Cardiac muscle cell (in vitro differentiated cells and primary cell): ENCODE measurements at places on chromosomes 2 and 18.
A peak's percentile ranks its signal among the peaks of the same experiment; 100 is the strongest.

DNA sequence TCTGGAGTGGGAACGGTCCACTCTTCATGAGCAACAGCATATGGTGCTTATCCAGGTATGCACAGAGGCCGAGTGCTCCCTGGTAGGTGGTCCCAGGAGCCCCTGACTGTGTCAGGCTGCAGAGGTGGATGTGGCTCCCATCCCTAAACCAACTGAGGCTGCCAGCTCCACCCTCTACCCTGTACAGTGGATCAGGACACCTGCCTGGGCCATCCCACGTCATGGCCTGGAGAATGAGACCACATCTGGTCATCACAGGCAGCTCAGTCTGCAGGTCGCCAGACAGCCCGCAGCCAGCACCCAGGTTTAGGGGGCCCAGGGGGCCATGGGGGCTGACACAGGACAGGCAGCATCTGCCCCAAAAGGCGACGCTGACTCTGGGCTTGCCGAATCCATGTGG is 100.3 kb upstream of the TMEM18 start:
- DNase-seq: no peak

- no peak for DNase-seq
These were observed 1574.2 kb upstream of the ACVR2A start for GRCh38 chr2:146270618-146271017.

- no peak for DNase-seq
These were observed 25.4 kb downstream of the ACADL start for GRCh38 chr2:210199854-210200253.

- peak; percentile 16 for DNase-seq
These were observed 49.2 kb downstream of the SIGLEC15 start for GRCh38 chr18:45874491-45875184.

DNA sequence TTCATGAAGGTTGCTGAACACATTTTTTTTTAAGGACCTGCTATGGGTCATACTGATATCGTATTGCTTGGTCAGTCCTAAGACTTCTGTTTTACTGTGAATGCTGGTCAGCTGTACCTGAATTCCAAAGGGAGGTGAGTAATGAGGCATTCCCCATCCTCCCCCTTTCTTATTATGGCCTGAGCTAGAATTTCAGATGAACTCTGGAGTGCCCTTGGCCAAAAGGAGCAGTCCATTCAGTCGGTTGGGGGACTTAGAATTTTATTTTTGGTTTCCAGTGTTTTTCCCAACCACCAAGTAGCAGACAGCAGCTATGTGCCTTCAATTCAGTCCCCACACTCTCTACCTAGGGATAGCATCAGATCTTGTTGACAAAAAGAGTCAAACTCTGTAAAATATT is 26.9 kb upstream of the PDCL3 start:
- DNase-seq: no peak

DNA sequence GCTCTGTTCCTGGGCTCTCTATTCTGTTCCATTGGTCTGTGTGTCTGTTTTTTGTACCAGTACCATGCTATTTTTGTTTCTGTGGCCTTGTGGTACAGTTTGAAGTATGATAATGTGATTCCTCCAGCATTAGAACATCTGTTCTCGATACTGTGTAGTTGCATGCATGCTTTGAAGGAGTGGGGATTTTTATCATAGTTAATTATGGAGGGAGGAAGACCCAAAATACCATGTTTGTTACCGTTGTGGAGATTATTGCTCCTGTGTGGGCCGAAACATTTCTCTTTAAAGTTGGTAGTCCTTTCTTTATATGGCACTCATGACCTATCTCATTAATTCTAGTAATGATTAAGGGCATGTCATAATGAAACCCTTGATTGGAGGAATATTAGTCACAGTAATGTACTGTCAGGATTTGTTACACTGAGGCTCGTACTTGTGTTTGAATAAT is 87.6 kb downstream of the TTC27 start:
- DNase-seq: no peak

DNA sequence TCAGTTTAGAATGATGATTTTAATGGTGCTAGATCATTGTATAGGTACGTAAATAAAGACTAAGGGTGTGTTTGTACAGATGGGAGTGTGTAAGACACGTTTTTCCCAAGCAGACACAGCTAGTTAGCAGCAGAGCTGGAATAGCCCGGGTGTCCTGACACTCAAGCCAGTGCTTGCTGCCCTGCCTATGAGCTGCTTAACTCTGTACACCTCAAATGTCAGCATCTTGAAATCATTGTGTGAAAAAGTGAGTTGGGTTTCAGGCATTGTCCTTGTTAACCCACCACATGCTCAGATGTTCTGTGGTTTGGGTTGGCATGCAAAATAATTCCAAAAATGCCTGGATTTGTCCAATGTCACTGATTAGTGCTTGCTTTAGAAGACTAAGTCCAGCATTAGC is 13.0 kb upstream of the TET3 start:
- no peak for DNase-seq

- DNase-seq: peak; percentile 44
These were observed 5.6 kb downstream of the PAX8 start for GRCh38 chr2:113273027-113273551.

DNA sequence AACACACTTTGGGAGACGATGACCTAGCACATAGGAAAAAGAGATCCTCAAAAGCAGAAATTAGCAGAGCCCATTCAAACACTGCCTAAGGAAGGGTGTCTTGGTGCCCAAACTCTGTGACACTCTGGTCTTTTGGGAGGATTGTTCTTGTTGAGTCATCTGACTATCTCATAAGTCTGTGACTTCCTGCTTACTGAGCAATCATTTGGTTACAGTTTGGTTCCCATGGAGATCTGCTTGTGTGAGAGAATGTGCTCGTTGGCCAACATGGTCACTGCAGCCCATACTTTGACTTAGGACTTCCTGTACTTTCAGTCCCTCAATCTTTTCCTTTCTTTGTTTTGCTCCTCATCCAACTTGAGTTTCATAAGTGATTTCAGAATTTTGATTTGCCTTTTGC is 602.9 kb downstream of the NYAP2 start:
- DNase-seq: peak; percentile 76

DNA sequence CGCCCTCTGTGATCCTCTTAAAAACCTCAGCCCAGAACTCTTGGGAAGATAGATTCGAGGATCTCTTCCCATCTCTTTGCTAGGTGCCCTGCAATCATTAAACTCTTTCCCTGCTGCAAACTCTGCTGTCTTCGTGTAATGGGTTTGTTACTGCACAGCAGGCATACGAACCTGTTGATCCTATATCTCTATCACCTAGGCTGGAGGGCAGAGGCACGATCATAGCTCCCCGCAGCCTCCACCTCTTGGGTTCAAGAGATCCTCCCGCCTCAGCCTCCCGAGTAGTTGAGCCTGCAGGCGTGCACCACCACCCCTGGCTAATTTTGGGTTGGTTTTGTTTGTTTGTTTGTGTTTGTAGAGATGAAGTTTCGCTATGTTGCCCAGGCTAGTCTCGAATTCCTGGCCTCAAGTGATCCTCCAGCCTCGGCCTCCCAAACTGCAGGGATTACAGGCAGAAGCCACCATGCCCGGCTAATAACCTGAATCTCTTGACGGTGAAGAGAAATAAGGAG is 493 bp upstream of the BBS5 start:
- no peak for DNase-seq

- DNase-seq: no peak
These were observed 895.2 kb downstream of the TRIB2 start for GRCh38 chr2:13611939-13612338.

- DNase-seq: no peak
These were observed 101.8 kb upstream of the APCDD1 start for GRCh38 chr18:10352671-10353070.

DNA sequence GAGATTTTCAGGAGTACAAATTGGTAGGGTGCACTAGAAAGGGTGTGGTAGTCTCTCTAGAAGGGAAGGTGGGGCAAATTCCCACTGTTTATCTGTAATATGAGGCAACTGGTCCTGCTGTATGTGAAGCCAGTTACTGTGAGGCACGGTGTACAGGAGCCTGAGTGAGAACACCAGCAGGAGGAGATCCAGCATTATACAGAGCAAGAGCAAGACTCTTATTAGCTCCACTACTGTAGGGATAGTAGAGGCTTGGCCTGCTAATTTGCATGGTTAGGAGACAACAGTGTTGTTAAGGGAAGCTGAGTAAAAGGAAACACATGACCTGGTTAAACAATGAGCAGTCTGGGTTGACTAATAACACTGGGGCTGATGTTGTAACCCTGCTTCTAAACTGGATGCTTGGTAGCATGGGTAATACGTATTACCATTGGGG is 76.3 kb upstream of the WDSUB1 start:
- no peak for DNase-seq

- DNase-seq: no peak
These were observed 516 bp upstream of the DOCK10 start for GRCh38 chr2:225042800-225043167.

DNA sequence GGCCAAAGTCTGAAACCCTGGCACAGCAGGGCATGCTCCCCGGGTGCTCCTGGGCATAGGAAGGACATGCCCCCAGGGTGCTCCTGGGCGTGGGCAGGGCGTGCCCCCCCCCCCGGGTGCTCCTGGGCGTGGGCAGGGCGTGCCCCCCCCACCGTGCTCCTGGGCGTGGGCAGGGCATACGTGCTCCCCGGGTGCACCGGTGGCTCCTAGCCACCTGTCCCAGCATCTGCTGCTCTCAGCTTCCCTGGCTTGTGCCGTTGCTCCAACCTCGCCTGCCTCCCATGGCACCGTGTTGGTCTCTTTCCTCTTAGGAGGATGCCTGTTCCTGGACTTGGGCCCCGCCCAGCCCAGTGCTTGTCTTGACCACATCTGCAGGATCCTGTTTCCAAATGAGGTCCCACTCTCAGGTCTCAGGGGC is 95.6 kb upstream of the CTDP1 start:
- DNase-seq: no peak

- DNase-seq: no peak
These were observed 199.2 kb downstream of the PTPRM start for GRCh38 chr18:7766346-7766745.

GRCh38 chr2:176149481-176149938 is 1.8 kb upstream of the HOXD4 start:
- DNase-seq: no peak

DNA sequence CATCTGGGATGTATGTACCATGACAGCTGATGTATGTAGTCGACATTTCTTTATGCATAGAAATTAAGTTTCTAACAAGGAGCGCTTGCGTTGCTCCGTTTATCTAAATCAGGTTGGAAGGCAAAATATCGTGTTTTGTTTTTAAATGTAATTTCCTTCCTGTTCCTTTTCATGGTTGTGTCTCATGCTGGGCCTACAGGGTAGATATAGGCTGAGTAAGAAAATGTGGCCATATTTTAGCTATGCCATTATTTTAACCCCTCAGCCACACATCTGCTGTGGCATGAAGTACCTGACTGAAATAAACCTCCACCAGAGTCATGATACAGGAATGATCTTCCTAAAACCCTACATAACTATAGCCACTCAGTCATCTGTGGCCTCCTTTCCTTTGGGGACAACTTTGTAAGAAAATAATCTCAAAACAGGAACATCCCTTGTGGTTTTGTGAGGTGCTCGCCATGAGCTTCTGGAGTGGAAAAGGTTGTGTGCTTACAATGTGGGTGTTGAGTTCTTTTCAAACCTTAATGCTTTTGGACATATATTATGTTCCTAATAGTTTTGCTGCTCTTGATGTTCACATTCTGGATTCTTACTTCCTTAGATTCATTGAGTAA is 214.3 kb downstream of the FAM210A start:
- no peak for DNase-seq
